ENCODE measurements at places on chromosomes 12 and 14.

- DNase-seq: no peak
Measured at GRCh38 chr12:110005319-110005973, 6.2 kb downstream of the ANKRD13A start.

- DNase-seq: no peak
Measured at GRCh38 chr12:12992418-12993130, 7.5 kb downstream of the HEBP1 start.

- DNase-seq: no peak
Measured at GRCh38 chr12:26573225-26573909, 259.6 kb downstream of the ITPR2 start.

GRCh38 chr14:95155045-95155444 lies 2.3 kb downstream of the DICER1 start:
- DNase-seq: no peak

DNA sequence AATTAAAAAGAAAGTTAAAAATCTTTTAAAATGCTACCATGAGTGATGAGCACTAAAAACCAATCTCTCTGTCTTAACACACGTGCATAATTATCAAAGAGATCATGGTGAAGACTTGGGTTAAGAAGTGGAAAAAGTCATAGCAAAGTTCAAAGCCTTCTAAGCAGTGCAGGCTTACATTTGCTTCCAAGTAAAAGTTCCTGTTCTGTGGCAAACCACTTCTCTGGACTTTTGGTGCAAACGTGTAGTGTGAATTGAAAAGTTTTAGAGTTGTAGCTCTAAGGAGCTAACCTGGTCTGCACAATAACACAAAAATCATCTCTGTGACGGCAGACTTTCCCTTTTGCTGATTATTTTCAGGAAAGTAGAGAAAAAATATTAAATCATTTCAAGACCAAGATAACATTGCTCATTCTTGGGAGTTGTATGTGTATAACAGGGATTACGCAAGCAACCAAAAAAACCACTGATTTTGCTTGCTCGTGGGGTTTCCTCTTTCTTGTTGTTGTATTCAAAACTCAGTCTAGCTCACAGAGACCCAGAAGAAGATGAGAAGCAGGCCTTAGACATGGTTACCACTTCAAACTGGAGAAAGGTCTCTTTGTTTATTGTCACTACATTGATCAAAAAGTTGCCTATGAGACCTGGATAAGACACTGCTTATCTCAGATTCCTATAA lies 2.3 kb upstream of the GLIPR1 start:
- no peak for DNase-seq

DNA sequence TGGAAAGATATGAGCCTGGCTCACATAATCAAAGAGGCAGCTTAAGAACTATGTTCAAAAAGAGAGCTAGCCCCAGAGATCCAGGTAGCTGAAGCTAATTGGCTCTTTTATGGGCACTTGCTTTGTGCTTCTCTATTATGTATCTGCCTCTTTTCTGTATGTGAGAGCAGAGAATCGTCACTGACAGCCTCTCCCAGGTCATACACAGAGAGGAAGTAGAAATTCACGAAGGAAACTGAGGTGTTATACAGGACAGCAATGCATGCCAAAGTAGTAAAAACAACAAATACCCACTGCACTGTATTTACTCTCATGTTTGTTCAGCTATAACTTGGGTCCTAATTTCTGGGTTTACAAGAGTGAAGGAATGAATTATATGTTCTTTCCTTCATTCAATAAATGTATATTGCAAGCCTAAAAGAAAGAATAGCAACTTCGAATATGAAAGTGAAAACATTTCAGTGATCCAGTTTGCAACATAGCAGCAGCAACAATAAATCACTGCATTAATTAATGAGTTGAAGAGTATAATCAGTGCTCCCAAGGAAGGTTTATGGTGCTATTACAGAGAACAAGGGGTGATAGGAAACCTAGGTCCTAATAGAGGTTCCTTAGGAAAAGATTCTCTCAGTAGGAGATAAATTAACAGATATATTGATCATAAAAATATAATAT lies 47.1 kb upstream of the ATXN7L3B start:
- DNase-seq: no peak

GRCh38 chr12:82069931-82070514 lies 288.2 kb downstream of the CCDC59 start:
- no peak for DNase-seq

- DNase-seq: no peak
Measured at GRCh38 chr12:54147186-54147585, 41.6 kb downstream of the SMUG1 start.

GRCh38 chr12:92185052-92185451 lies 39.4 kb upstream of the BTG1 start:
- DNase-seq: no peak

DNA sequence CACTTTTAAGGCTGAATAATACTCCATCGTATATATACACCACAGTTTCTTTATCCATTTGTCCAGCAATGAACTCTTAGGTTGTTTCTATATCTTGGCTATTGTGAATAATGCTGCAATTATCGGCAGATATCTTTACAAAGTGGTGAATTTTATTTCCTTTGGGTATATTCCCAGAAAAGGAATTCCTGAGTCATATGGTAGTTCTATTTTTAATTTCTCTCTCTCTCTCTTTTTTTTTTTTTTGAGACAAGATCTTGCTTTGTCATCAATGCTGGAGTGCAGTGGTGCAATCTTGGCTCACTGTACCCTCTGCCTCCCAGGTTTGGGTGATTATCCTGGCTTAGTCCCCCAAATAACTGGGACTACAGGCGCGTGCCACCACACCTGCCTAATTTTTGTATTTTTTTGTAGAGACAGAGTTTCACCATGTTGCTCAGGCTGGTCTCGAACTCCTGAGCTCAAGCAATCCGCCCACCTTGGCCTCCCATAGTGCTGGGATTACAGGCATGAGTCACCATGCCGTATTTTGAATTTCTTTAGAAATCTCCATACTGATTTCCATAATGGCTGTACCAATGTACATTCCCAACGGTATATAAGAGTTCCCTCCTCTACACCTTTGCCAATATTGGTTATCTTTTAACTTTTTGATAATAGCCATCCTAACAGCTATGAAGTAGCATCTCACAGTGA lies 98.4 kb downstream of the EFCAB11 start:
- no peak for DNase-seq

DNA sequence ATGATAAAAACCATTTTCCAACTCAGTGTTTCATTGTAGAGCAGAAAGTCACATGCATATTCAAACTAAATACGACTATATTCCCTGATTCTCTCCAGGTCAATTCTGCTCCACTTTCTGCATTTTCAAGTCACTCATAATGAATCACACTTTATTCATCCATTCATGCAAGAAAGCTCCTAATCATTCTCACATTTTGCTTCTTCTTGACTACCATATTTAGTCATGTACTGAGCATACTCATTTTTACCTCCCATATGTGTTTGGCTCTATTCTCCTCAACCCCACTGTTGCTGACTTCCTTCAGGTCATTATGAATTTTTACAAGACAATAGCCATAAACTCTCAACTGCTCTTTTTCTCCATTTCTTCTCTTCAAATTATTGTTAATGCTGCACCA lies 43.4 kb upstream of the PIK3C2G start:
- DNase-seq: no peak

DNA sequence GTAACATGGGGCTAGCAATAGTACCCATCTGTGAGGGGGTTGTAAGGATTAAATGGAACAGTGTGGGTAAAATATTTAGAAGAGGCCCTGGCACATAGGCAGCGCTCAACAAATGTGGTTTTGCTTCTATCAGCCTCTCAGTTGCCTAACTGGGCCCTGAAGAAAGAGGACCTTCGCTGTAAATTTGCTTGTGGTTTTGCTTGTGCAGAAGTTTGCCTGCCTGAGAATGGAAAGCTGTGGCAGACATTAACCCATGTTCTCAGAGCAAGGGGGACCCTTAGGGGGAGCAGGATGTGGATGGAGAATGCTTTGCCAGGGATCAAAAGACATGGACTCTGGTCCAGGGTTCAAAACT lies 160.1 kb downstream of the BRMS1L start:
- no peak for DNase-seq

GRCh38 chr14:27387463-27387862 lies 789.6 kb upstream of the NOVA1 start:
- no peak for DNase-seq

GRCh38 chr12:82877963-82878362 lies 191.3 kb downstream of the TMTC2 start:
- no peak for DNase-seq

DNA sequence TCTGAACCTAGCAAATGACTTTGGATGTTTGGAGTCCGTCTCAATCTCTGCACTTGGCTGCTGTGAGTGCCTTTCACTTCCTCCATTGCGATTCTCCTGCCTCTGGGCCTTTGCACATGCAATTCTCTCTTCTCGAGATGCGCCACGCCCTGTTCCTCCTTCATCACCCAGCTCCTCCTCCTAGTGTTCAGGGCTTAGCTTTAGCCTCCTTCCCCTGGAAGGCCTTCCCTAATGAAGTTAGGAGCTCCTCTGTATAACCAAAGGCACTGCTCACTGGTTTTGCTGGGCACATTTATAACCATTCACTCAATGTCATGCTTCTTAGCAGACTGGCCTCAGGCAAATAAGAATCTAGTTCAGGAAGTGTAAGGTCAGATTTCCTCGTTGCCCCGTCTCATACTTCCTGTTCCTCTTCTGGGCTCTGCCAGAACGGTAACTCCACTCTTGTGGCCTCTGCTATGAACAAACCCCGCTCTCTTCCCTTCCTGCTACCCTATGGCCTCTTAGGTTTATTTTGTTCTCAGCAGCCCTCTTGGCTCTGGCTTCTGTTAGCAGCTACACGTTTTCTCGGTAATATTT lies 171.4 kb downstream of the CRADD start:
- no peak for DNase-seq

DNA sequence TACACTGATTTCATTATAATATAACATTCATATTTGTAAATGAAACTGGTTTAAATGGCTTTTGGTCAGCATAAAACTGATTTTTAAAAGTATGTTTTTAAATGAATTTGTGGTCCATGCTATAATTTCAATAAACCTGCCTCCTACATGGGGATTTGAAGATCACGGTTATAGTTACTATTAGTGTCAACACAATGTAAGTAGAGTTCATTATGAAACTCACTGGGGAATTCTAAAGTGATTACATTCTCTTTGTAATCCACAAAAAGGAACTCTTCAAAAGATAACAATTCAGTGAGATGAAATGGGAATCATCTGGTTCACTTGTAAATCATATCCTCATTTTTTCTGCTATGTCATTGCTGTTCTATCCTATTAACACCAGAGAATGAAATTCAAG lies 204.5 kb upstream of the G2E3 start:
- DNase-seq: no peak

GRCh38 chr14:92540472-92541048 lies 27.0 kb downstream of the RIN3 start:
- DNase-seq: no peak
